ENCODE measurements at places on chromosomes 13 and 19. TPM values are rescaled to one million over a fixed set of nuclear protein-coding genes. Genes with fewer than 3 reads are reported as not detected.

DNA sequence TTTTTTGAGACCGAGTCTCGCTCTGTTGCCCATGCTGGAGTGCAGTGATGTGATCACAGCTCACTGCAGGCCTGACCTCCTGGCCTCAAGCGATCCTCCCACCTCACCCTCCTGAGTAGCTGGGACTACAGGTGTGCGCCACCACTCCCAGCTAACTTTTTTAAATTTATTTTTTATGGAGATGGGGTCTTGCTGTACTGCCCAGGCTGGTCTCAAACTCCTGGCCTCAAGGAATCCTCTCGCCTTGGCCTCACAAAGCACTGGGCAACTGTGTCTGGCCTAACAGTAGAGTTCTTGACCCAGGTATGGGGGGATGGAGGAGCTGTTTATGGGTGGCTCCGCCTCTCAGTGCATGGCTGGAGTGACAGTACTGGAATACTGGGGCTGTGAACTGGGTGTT, 59.6 kb downstream of the SMARCA4 start:
- DNase-seq, result no peak

DNA sequence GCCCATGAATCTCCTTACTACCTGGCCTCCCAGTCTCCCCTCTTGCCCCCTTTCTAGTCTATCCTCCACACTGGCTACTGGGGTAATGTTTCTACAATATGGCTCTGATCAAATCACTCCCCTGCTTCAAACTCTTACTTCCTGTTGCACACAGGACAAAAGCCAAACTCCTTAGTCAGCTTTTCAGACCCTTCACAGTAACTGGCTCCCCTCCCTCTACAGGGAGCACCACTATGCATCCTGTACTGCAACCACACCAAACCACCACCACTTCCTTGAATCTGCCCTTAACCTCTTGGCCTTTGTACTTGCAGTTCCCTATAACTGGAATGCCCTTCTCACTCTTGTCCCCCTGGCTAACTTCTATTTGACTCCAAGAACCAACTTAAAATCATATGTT, 32.2 kb downstream of the DEDD2 start:
- DNase-seq, result no peak

GRCh38 chr19:47036097-47036651, 12.2 kb downstream of the TMEM160 start:
- DNase-seq, result peak; percentile 58

DNA sequence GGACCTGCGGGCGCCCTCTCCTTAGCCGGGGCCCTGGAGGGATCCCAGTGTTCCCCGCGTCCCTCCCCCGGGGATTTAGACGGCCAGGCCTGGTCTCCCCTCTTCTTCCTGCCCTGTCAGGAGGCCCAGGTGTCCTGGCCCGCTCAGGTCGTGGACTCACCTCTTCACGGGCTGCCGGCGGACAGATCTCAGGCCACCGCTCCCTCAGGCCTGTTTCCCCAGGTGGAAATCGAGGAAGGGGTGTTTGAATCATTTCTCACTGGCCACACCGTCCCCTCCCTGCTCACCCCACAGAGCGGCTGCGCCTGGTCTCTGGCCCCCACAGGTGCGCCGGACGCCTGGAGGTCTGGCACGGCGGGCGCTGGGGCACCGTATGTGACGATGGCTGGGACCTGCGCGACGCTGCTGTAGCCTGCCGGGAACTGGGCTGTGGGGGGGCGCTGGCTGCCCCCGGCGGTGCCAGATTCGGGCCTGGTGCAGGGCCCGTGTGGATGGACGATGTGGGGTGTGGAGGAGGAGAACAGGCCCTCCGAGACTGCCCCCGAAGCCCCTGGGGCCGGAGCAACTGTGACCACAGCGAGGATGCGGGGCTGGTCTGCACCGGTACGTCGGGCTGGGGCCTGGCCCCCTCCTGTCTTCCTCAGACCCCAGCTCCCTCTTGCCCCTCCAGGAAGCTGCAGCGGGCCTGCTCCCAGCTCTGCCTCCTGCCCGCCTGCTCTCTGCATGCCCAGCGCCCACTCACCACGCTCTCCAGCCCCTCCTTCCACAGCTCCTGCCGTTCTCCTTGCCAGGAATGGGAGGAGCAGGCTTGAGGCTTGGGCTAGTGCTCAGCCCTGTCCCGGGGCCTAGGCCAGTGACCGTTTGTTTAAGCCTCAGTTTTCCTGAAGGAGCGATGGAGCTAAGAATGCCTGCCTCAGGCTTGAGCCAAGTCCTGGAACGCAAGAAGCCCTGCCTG, 2.5 kb downstream of the SSC5D start:
- DNase-seq, result no peak

DNA sequence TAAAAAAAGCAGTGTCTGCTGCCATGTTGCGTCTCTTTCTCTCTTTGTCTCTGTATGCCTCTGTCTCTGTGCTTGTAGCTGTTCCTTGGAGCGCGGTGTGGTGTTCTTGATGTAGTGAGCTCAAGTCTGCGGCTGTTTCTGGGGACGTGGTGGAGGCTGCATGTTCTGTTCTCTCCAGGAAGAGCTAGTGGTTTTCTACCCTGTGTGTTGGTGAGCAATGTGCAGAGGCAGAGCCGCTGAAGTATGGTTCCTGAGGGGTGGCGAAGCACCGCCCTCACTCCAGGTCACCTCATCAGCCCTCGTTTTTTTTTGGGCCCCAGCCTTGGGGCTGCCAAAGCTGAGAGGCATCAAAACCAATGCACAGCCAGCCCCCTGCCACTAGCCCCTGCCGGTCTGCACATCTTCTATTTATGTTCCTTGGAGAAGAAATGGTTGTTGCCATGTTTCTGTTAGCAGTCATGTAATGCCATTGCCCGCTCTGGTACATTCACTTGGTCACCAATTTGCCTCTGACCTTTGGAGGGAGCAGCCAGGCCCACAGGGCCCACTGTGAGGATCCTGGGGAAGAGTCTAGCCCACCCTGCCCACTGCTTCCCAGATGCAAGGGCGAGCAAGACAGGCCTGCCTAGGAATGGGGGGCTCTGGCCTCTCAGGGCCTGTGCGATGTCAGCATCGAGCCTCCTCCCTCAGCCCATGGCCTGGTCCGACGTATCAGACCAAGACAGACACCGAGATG, 7.2 kb downstream of the HNRNPL start:
- DNase-seq, result no peak

- no peak for DNase-seq
Observed at GRCh38 chr13:97316390-97316789, 94.3 kb downstream of the MBNL2 start.

DNA sequence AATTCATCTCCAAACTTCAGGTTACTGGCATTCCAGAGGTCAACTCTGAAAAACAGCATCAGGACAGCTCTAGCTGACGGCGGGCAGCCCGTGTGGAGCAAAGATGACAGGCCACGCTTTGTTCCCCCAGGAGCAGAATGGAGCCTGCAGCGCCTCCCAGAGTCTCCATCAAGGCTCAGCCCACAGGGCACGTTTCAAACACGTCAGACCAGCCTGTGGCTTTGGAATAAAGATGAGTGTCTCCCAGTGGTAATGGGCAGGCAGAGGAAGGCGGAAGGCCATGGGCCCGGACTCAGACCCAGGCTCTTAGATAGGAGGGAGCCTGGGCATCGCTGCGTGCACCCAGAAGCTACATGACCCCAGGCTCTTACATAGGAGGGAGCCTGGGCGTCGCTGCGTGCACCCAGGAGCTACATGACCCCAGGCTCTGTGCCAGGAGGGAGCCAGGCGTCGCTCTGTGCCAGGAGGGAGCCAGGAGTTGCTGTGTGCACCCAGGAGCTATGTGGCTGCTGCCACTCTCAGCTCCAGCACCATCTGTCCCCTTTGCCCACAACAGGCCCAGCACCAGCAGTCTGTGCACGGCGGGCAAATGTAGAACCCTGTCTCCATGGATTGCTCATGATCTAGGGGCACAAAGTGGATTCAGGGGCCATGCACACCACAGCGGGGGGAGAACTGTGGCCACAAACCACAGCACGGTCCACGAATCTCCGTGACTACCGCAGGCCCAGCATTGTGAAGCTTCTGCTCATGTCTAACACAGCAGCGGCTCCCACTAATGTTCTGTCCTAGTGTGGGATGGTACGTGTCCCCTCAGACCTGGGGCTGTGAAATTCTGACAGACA, 47.8 kb upstream of the C13orf46 start:
- peak; percentile 8 for DNase-seq

DNA sequence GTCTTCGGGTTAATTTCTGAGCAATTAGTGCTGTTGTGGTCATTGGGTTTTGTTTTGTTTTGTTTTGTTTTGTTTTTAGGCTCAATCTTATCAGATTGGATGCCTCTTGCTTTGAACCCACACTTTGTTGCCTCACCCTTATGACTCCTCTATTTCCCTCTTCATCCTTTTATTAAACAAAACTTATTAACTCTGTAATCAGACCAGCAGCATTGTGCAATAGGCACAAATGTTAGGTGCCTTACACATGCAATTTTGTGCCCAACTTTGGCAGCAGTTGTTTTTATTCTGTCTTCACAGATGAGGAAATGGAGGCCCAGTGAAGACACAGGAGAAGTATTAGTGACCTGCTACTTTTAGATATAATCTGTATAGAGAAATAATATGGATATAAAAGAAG, 377.7 kb downstream of the KCNRG start:
- no peak for DNase-seq

DNA sequence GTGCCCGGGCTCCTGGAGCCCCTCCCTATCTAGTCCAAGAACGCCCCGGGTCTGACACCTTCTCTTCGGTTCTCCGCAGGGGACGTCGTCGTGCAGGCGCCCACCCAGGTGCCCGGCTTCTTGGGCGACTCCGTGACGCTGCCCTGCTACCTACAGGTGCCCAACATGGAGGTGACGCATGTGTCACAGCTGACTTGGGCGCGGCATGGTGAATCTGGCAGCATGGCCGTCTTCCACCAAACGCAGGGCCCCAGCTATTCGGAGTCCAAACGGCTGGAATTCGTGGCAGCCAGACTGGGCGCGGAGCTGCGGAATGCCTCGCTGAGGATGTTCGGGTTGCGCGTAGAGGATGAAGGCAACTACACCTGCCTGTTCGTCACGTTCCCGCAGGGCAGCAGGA, 3.4 kb downstream of the PVR start:
- DNase-seq, result no peak

- peak; percentile 64 for DNase-seq
Observed at GRCh38 chr19:6047741-6048251, 62.5 kb downstream of the RFX2 start.

GRCh38 chr19:10520652-10521318, 3.5 kb upstream of the S1PR5 start:
- DNase-seq, result no peak

GRCh38 chr13:92535222-92536006, 691.2 kb upstream of the GPC6 start:
- no peak for DNase-seq

GRCh38 chr13:25266706-25267105, 20.6 kb downstream of the MTMR6 start:
- no peak for DNase-seq

GRCh38 chr19:8242211-8242821, 33.1 kb downstream of the CERS4 start:
- DNase-seq, result no peak

GRCh38 chr13:28340272-28340793, 154.6 kb downstream of the FLT1 start:
- no peak for DNase-seq

DNA sequence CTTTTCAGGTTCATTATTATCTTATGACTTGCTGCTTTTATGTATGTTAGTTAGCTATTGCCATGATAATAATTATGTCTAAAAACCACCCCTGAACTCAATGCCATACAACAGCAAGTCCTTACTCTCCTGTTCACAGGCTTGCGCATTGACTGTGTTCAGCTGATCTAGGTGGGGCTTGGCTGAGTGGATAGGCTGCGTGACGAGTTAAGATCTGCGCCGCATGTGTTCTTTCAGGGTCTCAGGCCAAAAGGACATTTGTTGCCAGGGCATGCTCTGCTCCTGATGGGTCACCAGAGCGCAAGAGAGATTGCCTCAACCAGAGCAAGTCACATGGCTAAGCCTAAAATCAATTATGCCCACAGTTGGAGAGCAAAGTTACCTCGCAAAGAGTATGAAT, 859 bp downstream of the ZNF568 start:
- peak; percentile 17 for DNase-seq

- no peak for DNase-seq
Observed at GRCh38 chr19:17610384-17610783, 54.9 kb downstream of the COLGALT1 start.

GRCh38 chr13:110651726-110652230, 36.4 kb downstream of the NAXD start:
- no peak for DNase-seq

DNA sequence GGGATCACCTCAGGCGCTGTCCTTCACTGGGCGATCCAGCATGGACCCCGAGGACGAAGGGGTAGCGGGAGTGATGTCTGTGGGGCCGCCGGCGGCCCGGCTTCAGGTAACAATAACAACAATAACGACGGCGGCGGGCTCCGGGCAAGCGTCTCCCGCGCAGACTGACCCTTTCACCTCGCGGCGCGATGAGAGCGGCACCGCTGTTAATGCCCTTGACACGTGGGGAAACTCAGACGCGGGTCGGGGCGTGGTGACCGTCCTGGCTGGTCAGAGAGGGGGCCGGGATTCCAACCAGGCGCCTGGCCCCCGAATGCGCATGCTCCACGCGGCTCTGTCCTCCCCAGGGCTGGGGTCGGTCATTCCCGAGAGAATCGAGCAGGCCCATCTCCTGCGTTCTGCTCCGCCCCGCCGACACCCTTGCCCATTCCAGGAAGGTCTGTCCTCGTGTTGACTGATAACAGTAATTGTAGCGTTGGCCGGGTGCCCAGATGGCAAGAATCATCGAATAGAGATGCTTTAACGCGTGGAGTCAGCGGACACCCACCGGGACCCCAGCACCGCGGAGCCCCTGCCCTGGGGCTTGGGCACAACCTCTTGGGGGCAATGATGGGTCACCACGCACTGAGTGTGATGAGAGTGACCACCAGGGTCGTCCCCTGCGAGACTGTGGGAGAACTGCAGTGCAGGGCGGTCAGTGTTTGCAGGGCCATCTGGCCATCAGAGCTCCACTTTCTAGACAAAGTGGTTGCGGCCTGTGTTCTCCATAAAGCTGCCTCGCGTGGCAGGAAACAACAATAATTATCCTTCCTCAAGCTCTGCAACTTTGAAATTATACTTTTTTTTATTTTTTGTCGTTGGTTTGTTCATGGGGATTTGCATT, 528 bp downstream of the ZNF8 start:
- peak; percentile 94 for DNase-seq

- DNase-seq, result no peak
Observed at GRCh38 chr13:39822437-39822836, 167.0 kb downstream of the COG6 start.

DNA sequence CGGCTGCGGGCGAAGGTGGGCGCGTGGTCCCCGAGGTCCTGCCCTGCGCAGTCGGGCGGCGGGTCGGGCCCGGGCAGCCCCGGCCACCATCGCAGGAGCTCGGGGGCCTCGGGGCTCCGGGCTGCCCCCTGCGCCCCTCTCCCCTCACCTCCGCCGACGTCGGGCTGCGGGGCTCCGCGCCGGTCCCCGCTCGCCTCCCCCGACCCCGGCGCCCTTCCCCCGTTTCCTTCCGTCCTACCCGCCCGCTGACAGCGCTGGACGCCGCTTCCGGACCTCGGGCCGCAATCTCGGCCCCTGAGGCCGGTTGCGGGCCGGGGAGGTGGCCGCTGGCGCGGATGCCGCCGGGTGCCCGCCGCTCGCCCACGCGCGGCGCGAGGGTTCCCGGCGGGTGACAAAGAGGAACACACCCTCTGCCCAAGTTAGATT, 720 bp downstream of the FARP1 start:
- DNase-seq, result peak; percentile 40

ZNF471 gene
- total RNA-seq, result 18.7 TPM

LILRB3 gene
- total RNA-seq, result not detected

CKAP2 gene
- total RNA-seq, result 27.3 TPM

KLK8 gene
- not detected for total RNA-seq

SBK2 gene
- 0.42 TPM for total RNA-seq

FXYD5 gene
- 5.3 TPM for total RNA-seq

CACNG6 gene
- total RNA-seq, result 0.74 TPM

GSX1 gene
- not detected for total RNA-seq

CYP2F1 gene
- total RNA-seq, result not detected

MCEMP1 gene
- total RNA-seq, result not detected

BORA gene
- 2.5 TPM for total RNA-seq

Data from glutamatergic neuron (in vitro differentiated cells).